ENCODE measurements at places on chromosomes 7 and 10.

DNA sequence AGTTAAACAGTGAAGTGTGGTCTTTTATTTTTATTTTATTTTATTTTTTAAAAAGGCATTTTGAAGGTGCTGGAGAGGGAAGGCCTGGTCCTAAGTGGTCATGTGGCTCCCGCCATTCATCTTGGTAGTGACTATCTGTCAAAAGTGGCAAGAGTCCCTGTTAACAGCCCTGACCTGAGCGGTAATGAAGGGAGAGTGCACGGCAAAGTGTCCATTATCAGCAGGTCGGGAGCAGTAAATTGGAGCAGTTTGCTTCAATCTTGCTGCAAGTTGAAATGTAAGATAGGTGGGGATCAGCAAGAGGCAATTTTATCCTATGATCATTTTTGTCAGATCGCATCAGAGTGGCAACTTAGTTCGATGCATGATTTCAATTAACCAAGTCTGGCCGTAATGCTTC, 227.4 kb upstream of the SP4 start:
- no peak for DNase-seq

DNA sequence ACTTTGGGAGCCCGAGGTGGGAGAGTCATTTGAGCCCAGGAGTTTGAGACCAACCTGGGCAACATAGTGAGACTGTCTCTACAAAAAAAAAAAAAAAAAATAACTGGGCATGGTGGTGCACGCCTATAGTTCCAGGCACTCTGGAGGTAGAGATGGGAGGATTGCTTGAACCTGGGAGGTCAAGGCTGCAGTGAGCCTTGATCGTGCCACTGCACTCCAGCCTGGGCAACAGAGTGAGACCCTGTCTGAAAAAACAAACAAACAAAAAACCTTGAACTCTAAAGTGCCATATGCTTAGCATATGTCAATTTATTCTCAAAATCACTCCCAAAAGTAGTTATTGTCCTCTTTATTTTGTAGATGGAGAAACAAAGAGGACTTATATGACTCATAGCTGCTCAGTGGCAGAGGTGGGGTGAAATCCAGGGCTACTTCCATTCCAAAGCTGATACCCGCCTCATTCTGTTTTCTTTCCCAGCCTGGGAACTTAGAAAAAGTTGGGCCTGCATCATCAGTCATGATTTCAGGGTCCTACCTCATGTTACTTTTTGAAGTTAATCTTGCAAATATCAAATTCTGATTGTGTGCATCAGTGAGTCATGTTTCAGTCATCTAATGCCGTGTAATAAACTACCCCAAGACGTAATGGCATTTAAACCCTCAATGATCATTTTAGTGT, 13.3 kb downstream of the DHTKD1 start:
- DNase-seq, result no peak

- no peak for DNase-seq
These were observed 24.4 kb upstream of the CDC14C start for GRCh38 chr7:48899932-48900331.

DNA sequence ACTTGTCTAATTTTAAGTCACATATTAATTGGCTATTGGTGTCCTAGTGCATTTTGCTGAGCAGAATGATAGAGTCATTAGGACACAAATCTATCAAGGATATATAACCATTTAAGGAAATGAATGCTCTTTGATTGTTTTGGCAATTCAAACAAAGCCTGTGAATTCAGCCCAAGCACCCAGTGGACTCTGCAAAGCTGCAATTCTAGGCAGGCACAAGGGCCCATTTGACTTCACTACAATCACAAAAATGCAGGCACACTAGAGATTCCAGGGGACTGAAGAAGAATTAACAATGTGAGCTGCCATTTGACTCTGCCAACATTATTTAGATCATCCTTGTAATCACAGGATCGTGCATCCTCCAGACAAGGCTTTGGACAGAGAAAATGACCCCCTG, 544.2 kb upstream of the PHF14 start:
- no peak for DNase-seq

DNA sequence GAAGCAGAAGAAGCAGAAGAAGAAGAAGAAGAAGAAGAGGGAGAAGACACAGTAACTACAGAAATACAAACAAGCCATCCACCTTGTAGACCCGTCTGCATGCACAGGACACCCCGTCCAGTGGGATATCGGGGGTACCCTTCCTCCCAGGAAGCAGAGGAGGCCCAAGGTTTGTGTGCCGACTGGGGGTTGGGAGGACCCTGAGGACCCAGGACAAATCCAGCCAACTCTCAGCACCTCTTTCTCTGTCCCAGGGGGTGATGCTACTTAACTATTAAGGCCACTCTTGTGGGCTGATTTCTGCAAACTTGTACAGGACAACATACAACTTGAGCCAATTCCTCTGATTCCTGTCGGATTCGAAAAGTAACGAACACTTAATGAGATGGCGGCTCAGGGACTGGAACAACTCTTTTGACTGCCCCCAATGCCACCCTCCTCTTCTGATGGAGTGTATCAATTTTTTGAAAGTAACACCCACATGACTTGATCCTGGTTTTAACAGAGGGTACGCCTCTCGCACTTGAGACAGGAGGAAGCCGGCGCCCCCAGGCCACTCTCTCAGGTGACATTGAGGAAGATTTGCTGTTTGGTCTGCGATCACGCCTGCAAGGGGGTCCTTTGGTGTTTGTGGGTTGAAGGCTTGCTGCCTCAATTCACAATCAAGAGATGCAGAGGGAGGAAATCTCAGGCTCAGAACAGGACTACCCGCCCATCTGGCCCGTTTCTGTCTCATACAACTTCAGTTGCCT, 192.6 kb downstream of the TNS3 start:
- no peak for DNase-seq

DNA sequence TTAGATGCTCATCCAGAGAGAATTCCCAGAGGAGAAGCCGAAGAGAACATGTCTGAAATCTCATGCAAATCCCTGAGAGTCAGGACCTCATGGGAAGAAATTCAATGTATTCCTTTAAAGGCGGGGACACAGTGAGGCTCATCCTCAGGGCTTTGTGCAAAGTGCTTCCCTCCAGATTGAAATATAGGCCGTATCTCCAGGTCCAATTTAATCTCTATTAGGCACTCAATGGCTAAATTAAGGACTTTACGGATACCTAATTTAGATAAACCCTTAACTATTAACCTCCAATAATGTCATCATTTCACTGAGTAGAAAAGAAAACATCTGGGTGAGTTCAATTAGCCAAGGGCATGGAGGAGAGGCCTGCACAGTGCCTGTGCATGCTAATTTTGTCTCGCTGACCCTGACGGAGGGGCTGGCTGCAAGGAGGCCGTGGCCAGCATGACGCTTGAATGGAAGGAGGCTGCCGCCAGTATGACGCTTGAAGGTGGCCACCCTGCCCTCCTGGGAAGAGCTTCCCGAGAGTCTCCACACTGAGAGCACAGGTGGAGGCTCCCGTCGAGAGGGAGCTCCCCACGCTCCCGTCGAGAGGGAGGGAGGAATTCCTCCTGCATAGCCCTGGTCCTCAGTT, 287.6 kb downstream of the ADARB2 start:
- no peak for DNase-seq

Data from non-pigmented ciliary epithelial cell (primary cell).